ENCODE measurements at places on chromosomes 3 and 15.
A peak's percentile ranks its signal among the peaks of the same experiment; 100 is the strongest.

GRCh38 chr15:92629276-92629974 is 26.1 kb downstream of the FAM174B start:
- no peak for DNase-seq

DNA sequence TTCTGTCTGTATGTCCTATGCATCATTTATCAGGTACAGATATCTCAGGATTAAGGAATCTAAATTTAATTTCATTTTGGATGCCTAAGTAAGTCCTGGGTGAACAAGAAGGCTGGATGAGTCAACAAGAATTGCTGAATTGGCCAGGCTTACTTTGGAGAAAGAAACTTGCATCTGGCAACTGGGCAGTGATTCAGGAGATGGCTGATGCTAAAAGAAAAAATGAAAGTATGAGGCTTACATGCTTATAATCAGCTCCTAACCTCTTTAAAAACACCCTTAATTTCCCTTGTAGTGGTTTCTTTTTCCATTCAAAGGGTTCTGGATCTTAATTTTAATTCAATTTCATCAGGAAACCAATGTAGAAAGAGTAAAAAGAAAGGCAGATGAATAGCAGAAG is 228.8 kb upstream of the PEX5L start:
- peak; percentile 78 for DNase-seq

DNA sequence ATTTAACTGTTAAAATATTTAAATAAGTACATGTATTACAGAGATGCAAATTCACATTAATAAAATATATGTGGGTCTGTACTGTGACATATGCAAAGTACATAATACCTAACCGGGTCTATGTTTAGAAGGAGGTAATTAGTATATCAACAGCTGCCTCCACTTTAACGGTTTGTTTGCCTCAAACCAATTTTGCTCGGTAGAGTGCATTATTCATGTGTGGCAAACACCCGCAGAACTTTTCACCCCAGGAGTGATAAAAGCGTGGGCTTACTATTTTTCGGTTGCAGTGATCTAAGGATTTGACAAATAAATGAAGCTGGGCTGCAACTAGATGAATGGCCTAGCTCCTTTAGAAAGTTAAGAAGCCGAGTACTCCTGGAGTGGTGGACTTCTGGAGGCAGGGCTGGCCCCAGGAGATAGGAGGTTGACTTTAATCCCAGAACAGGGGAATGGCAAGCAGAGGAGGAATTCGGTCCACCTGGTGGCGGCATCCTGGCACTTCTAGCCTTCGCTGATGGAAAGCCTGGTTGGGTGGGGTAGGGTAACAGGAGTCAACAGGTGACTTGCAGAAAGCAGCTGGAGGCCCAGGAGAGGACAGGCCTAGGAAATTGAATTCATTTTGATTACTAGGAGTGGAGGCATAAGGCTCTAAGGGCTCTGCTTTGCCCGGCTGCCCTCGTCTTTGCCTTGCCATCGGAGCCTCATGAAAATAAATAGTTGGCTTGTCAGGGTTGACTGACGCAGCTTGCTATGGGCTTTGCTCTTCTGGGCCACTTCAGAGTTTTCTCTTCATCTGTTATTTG is 2.4 kb downstream of the SLCO3A1 start:
- DNase-seq: peak; percentile 4

- no peak for DNase-seq
Measured at GRCh38 chr3:10312391-10312790, 8.5 kb downstream of the SEC13 start.

- no peak for DNase-seq
Measured at GRCh38 chr15:38486936-38487335, 33.0 kb downstream of the FAM98B start.

GRCh38 chr3:131928593-131928992 is 106.2 kb downstream of the CPNE4 start:
- no peak for DNase-seq

GRCh38 chr3:124818398-124819091 is 68.6 kb downstream of the ITGB5 start:
- DNase-seq: peak; percentile 64

- no peak for DNase-seq
Measured at GRCh38 chr3:41102053-41102556, 97.2 kb upstream of the CTNNB1 start.

DNA sequence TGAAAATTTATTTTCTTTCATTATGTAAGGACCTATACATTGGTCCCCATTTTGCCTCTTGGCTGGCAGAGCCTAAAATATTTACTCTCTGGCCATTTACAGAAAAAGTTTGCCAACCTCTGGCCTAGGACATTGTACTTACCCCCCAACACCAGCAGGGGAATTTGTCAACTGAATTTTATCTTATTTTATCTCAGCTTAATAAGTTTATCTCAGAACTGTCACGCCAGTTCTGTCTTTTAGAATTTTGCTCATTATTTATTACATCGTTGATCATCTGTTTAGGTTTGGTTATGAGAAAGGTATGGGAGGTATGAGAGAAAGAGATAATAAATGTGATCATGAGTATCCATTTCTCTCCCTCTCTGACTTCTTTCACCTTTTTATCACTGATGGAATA is 38.3 kb downstream of the CHD2 start:
- no peak for DNase-seq

DNA sequence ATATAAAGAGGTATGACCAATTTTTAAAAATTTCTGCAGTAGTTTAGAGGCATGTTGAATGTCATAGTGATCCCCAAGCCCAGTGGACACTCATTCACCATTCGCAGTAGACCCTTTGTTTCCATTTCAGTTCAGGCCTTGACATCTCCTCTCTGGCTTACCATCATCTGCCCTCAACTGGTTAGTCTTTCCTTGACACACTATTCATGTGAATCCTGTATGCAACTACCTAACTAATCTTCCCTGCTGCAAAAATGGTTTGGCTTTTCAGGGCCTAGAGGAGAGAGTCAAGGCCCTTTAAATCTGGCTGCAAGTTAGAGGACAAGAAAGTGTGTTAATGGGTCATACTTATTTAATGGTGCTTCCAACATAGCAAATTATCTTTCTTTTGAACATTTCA is 10.9 kb downstream of the APH1B start:
- DNase-seq: no peak

GRCh38 chr3:18217507-18218174 is 207.5 kb downstream of the SATB1 start:
- no peak for DNase-seq

GRCh38 chr3:195809291-195809785 is 2.4 kb downstream of the MUC4 start:
- DNase-seq: no peak

DNA sequence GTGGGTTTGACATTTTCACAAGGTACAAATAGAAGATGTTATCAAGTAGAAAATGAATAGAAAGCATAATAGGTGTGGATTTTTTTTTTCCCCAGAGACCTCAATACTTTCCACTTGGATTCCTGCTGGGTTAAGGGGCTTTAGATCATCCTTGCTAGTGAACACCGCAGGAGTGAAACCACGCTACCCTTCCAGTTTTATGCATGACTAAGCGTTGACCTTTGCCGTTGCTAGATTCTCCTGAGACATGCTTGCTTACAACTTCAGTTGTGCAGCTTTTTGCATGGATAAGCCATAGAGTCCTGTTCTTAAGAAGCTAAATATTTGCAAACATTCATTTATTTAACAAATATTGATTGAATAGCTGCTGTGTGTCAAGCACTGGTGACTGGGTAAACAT is 299.7 kb upstream of the LMCD1 start:
- DNase-seq: peak; percentile 76
